ENCODE measurements at places on chromosomes 4 and X.

- no peak for DNase-seq
Observed at GRCh38 chr4:6325788-6326290, 56.2 kb downstream of the WFS1 start.

GRCh38 chr4:108181704-108182103 lies 13.0 kb upstream of the LEF1 start:
- no peak for DNase-seq

GRCh38 chr4:23070848-23071570 lies 378.3 kb downstream of the GBA3 start:
- no peak for DNase-seq

DNA sequence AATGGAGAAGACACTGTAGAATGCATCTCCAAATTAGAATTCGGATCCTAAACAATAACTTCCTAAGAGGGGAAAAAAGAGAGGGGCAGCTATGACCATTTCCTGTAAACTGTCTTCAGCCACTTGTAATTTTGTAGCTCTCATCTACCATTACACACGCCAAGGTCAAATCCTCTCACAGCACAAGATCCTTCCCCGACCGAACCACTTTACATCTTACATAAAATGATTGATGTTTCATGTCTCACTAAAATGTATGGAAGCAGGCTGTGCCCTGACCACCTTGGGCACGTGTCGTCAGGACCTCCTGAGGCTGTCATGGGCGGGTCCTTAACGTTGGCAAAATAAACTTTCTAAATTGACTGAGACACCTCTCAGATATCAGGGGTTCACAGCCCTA lies 24.1 kb upstream of the PBDC1 start:
- no peak for DNase-seq

GRCh38 chr4:186900984-186901383 lies 177.3 kb upstream of the FAT1 start:
- DNase-seq: no peak

- DNase-seq: peak; percentile 51
Observed at GRCh38 chr4:54318904-54319303, 89.8 kb downstream of the PDGFRA start.

- DNase-seq: no peak
Observed at GRCh38 chr4:126895988-126896570, 736.7 kb upstream of the INTU start.

- no peak for DNase-seq
Observed at GRCh38 chr4:185885075-185885474, 73.1 kb upstream of the SORBS2 start.

DNA sequence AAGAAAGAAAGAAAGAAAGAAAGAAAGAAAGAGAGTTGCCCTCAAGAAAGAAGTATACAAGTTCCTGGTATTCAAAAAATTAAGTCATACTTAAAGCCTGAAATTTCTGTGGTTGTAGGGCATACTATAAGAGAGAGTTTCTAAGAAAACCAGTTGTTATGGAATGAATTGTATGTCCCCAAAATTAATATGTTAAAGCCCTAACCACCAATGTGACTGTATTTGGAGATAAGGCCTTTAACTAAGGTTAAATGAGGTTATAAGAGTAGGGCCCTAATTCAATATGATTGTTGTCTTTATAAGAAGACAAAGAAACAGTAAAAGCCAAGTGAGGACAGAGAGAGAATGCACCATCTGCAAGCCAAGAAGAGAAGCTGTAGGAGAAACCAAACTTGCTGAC lies 521.1 kb downstream of the CCSER1 start:
- no peak for DNase-seq

DNA sequence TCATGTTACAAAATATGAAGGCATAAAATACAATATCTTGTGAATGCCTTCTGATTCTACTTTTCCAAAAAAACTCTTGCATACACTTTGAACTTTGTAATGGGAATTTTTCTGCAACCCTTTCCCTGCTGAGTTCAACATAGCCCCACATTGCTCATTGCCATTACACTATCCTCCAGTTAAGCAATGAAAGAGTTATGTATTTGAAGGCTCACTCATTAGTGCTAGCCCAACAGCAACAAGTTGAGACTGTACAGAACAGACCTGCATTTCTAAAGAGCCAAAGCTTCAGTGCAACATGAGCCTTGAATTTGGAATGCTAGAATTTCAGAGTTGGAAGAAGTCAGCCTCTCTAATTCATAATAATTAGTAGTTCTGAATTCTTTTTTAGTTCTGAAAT lies 44.4 kb upstream of the STAG2 start:
- DNase-seq: no peak

GRCh38 chrX:154402622-154403127 lies 4.5 kb downstream of the RPL10 start:
- no peak for DNase-seq

GRCh38 chr4:38034986-38035882 lies 75.0 kb downstream of the PTTG2 start:
- DNase-seq: no peak

- peak; percentile 80 for DNase-seq
Observed at GRCh38 chr4:40199999-40200874, 3.4 kb downstream of the RHOH start.

DNA sequence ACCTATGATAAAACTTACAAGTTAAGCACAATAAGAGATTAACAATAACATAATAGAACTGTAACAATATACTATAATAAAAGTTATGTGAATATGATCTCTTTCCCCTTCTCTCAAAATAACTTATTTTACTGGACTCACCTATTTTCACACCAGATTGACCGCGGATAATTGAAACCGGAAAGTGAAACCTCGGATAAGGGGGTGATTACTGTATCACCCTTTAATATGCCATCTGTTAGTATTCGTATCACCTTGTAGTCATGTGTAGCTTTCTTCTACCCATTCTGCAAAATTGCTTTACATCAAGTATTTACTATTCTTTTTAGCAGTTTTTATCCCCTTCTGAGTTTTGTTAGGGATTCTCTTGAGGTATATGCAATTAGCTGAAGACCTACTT lies 1.8 kb downstream of the SPCS3 start:
- no peak for DNase-seq

- no peak for DNase-seq
Observed at GRCh38 chr4:36172656-36173055, 71.7 kb downstream of the ARAP2 start.

GRCh38 chr4:123127875-123128274 lies 205.5 kb upstream of the NUDT6 start:
- DNase-seq: no peak

DNA sequence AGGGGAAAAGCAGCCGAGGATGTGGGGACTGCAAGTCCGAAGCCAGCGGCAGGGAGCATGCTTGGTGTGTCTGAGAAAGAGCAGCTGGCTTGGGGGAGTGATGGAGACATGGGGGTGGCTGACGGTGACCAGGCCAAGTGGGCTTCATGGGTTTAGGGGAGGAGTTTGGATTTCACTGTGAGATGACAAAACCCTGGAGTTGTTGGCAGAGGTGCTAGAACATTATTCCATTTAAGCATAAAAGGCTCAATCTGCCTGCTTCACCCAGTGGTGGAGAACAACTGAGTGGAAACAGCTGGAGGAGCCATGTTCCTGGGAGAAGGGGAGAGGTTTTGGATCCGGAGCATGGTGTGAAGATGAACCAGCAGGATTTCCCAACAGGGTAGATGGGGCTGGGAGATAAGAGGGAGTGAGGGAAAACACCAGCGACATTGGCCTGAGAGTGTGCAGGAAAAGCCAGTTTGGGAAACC lies 318.0 kb upstream of the TAPT1 start:
- DNase-seq: no peak

GRCh38 chr4:184265546-184266351 lies 48.1 kb upstream of the ENPP6 start:
- DNase-seq: no peak

DNA sequence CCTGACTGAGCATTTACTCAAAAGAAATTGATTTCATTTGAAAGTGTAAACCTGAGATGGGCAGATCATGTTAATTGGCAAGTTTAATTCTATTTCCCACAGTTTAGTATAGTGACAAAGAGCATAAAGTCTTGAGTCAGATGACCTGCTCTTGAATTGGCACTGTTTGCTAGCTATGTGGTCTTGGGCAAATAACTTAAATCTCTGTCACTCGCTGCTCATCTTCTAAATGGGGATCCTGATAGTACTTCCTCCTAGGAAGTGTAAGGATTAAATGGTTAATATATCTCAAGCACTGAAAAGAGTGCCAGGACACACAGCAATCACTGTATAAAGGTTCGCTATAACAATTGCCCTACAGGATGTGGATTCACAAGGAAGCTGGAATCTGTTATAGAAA lies 242.8 kb upstream of the JADE1 start:
- DNase-seq: no peak

DNA sequence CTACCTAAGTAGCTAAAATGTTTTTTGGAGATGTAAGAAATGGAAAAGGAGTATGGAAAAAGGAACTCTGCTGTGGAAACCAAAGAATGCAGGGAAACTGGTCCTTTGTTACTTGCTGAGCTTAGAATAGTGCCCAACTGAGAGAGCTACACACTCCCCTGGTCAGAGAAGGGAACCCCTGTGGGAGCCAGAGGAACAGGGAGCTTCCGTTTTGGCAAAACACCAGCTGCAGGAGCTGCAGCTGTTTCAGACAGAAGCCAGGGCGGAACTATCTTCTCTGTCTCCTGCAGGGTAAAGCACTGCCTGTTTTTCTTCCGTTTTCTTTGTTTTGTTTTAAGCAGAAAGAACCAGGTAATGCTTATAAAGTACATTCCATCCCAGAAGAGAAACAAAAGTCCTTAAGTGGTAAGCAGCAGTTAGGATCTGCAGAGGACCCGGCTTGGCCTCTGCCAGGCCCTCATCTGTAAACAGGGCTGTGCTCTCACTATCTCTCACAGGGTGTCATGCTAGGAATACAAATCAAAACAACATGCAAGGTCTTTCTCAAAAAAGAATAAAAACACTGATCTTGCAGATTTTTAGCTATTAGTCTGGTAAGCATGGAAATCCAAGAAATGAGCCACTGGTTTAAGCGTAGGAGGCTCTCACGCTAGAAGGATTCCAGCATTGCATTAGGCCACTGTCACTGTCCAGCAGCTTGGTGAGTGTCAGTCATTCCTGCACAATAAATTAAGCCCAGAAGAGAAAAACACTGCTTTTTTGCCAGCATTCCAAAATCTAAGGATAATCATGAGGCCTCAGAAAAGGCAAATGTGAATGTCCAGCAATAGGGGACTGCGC lies 76.1 kb downstream of the CHST7 start:
- DNase-seq: peak; percentile 9

GRCh38 chr4:74794382-74795010 lies at the start of gene BTC:
TSS of gene BTC (minus strand) at chr4:74794523. CDS start at chr4:74794325, 198 bp downstream.
- no peak for DNase-seq

- no peak for DNase-seq
Observed at GRCh38 chrX:70456256-70456655, 11.6 kb downstream of the DLG3 start.

- no peak for DNase-seq
Observed at GRCh38 chr4:42512226-42512625, 114.9 kb downstream of the SHISA3 start.

GRCh38 chr4:111937368-111937767 lies 207.9 kb upstream of the FAM241A start:
- DNase-seq: no peak

GRCh38 chrX:38599796-38600755 lies 38.7 kb downstream of the TSPAN7 start:
- no peak for DNase-seq

DNA sequence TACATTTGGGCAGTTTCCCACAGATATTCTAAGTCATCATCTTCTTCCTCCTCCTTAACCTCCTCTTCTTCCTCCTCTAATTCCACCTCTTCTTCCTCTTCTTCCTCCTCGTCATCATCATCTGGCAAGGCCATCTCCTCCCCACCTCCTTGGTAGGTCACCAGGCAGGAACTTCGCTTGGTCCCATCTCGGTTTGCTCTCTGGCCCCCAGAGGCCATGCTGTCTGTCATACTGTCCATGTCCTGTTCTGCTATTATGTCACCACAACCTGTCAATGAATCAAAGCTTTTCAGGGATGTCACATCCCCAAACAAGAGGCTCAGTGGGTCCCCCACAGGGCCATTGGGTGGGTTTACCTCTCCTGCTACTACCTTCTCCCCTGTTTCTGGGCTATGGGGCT lies 13.5 kb downstream of the AMER1 start:
- DNase-seq: no peak

- no peak for DNase-seq
Observed at GRCh38 chrX:20211261-20211786, 55.4 kb downstream of the RPS6KA3 start.

DNA sequence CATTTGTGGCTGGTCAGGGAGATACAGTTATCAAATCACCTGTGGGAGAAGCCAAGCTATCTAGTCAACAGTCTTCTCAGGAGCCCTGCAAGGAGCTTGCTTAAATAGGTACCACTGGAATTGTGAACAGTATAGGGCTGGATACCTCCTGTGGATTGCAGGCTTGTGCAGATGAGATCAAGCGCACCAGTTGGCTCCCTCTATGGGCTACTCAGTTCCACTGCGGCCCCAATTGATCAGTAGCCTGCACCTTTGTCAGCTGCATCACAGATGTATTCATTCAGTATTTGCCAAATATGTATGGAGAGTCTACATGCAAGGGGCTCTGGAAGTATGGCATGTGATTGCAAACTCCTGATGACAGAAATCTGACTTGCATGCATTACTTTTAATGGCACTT lies 28.6 kb downstream of the TEX13A start:
- DNase-seq: no peak

DNA sequence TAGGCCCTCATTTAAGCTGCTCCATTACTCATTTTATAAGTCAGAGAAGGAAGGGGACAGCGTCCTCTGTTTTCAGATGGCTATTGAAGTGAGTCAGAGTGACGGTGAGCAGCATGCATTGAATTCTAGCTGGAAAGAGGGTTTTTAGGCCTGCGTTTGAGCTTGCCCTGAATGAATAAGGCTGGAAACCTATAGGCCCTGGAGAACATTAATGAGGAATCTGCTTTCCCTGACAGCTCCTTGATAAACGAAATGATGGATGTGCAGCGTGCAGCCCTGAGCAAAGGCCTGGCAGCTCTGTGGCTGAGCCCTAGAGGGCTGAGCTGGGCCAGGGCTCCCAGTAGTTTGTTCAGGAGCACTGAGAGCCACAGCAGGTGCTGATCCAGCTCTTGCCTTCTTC lies 33.4 kb downstream of the TBL1X start:
- DNase-seq: no peak

- no peak for DNase-seq
Observed at GRCh38 chr4:99104153-99104552, 15.6 kb upstream of the ADH5 start.

Measured in KG1 (cell line).